Activated CD4-positive, alpha-beta T cell treated with anti-CD3 and anti-CD28 coated beads for 36 hours (primary cell): ENCODE measurements at places on chromosomes 4 and X. TPM values are rescaled to one million over a fixed set of nuclear protein-coding genes. Genes with fewer than 3 reads are reported as not detected.

GRCh38 chr4:7323872-7324650 is 110.7 kb downstream of the PSAPL1 start:
- no peak for DNase-seq

DNA sequence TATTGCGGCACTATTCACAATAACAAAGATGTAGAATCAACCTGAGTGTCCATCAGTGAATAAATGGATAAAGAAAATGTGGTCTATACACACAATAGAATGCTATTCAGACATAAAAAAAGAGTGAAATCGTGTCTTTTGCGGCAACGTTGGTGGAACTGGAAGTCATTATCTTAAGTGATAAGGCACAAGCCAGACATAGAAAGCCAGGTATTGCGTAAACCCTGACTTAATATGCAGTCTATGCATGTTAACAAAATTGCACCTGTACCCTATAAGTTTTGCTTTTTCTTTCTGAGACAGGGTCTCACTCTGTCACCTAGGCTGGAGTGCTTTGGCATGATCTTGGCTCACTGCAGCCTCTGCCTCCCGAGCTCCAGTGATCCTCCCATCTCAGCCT is 28.6 kb downstream of the KIAA0232 start:
- no peak for DNase-seq

SNCA gene
- total RNA-seq: 0.85 TPM

RBM3 gene
- 202 TPM for total RNA-seq

- DNase-seq: no peak
These were observed 9.9 kb downstream of the PRMT9 start for GRCh38 chr4:147674073-147674472.

GRCh38 chrX:31420711-31421151 is 348.9 kb upstream of the FTHL17 start:
- DNase-seq: no peak

DNA sequence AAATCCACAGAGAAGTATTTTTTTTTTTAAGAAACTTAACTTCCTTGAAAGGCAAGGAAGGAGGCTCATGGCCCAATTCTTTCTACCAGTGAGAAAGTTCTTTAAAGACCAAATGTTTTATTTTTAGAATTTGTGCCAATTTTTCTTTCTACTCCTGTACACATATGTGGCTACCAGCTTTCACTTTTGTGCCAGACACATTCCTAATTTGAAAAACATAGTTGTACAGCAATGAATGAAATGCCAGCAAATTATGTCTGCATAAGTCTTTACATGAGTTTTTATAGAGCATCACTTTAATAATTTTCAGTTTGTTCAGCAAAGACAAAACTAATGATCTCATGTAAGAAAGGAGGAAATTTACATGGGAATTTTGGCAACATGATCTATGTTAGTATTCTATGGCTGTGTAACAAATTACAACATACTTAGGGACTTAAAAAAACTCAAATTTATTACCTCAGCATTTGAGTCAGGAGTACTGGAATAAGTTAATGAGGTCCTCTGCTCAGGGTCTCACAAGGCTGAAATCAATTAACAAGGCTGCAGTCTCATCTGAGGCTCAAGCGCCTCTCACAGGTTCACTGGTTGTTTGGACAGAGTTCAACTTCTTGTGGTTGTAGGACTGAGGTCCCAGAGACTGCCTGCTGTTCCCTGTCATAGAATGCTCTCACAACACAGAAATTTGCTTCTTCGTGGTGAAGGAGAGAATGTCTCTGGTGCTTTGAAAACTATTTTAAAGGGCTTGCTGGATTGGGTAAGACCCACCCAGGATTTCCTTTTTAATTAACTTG is 678.2 kb upstream of the FAM241A start:
- DNase-seq: no peak

GRCh38 chr4:8547108-8547911 is 32.9 kb upstream of the GPR78 start:
- DNase-seq: peak; percentile 42

DNA sequence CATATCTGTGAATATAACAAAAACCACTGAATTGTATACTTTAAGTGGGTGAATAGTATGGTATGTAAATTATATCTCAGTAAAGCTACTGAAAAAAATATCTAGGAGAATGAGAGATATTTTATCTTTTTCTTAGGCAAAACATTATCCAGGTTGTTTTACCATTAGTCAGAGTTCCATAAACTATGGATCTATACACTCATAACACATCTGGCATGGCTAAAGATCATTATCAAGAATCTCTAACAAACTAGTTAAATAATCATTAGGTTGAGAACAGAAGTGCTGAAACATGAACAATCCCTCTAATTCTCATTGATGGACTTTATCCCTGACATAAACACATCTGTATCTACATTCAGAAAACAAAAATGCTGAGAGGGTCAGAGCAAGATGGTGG is 15.6 kb downstream of the MED14 start:
- DNase-seq: no peak

GRCh38 chr4:175263537-175263936 is 345.4 kb downstream of the ADAM29 start:
- DNase-seq: no peak

PPEF2 gene
- 0.09 TPM for total RNA-seq

DNA sequence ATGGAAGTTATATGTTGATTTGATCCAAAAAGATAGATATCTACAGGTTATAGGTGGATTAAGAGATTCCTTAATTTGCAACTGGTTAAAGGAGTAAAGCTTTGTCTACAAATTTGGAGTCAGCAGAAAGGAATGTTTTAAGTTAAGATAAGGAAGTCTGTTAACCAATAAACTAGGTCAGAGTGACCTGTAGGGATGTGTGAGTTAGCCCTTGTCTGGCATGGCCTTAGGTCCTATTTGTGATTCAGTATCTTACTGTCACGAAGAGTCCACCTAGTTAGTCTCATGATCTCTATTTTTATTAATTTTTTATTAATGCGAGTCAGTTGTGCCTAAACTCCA is 230.8 kb downstream of the INPP4B start:
- no peak for DNase-seq

- DNase-seq: peak; percentile 71
These were observed 488 bp downstream of the TBC1D25 start for GRCh38 chrX:48540028-48540375.

DNA sequence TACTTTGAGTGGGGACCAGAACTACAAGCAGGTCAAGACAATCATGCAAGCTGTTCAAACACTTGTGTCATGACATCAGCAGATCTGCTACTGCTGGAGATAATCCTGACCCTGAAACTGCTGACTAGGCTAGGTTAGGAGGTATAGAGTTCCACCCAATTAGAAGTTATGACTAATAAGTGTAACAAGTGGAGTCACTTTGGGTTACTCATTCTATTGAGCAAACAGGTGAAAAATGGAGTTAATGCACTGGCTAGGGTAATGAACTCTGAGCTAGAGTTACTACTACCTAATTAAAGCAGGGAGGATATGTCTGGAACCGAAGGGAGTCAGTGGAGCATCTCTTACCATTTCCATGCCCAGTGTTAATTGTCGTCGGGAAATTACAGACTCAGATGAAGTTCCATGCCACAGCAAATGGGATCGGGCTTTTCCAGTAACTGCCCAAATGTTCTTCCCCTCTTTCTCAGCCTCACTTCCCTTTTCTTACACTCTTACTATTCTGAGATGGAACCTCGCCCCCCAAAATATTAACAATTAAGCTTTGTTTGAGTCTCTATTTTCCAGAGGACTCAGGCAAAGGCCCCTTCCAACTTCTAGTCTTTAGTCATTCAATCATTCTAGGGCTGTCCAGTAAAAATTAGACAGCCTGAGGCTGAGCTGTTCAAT is 19.8 kb upstream of the MANBA start:
- no peak for DNase-seq

- no peak for DNase-seq
These were observed 135.1 kb downstream of the RAPGEF2 start for GRCh38 chr4:159237975-159238374.

DNA sequence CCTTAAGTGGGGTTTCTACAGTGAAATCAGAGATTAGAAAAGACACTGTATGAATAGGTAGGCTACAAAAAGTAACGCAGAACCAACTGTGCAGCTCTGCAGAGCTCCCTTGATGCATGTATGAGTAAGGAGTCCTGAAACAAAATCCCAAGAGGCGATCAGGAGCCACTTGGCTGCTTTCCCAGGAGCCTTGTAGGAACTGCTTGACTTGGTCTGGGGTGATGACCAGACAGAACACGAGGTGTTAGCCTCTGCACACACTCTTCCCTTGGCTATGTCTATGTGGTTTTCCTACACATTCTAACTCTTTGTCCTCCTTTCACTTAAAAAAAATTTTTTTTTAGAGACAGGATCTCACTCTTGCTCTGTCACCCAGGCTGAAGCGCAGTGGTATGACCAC is 22.8 kb upstream of the AP1S2 start:
- no peak for DNase-seq

- no peak for DNase-seq
These were observed 9.9 kb downstream of the PRDM8 start for GRCh38 chr4:80207172-80207583.

NONO gene
- total RNA-seq: 1,161 TPM

DNA sequence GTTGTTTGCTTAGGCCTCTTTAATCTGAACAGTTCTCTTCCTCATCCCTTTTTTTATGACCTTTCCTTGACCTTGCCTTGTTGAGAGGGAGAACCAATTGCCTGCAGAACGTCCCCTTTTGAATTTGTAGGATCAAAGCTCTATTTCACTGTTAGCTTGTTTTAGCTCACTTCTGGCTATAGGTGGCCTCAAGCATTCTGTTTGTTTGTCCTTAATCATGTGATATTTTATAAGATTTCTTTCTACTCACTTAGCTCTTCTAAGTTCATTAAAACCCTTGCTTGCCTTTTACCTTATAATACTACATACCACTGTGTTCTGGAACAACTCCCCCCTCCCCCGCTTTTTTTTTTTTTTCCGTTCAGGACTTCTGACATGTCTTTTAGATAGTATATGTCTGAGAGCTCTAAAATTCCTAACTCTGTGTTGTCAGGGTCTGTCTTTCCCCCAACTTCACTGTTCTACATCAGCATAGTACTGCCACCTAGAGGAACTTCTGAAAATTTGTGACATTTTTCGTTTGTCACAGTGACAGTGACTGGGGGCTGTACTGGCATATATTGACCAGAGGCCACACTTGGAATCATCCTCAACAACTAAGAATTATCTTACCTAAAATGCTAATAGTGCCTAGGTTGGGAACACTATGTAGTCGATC is 128.5 kb downstream of the LARP7 start:
- peak; percentile 11 for DNase-seq

TMPRSS11D gene
- total RNA-seq: not detected

MAGEB1 gene
- not detected for total RNA-seq

DNA sequence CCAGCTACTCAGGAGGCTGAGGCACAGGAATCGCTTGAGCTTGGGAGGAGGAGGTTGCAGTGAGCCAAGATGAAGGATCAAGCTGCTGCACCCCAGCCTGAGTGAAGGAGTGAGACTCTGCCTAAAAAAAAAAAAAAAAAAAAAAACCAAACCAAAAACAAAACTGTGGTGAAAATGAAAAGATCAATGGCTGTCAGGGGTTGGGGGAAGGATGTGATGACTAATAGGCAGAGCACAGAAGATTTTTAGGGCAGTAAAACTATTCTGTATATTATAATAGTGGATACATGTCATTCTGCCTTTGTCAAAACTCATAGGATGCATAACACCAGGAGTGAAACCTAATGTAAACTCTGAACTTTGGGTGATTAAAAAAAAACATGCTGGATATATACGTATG is 69.9 kb upstream of the ELOVL6 start:
- peak; percentile 10 for DNase-seq

- DNase-seq: no peak
These were observed 357.9 kb downstream of the UNC5C start for GRCh38 chr4:95190751-95191436.

F8A1 gene
- 7.9 TPM for total RNA-seq

ANXA10 gene
- not detected for total RNA-seq

CPE gene
- total RNA-seq: not detected

GRCh38 chrX:29690061-29690460 is 525.3 kb upstream of the MAGEB2 start:
- DNase-seq: no peak

CHM gene
- 14.7 TPM for total RNA-seq

GRCh38 chr4:6471307-6472007 is 957 bp downstream of the PPP2R2C start:
- no peak for DNase-seq

CNGA1 gene
- total RNA-seq: 0.16 TPM

GRCh38 chrX:82333575-82333974 is 1131.7 kb downstream of the SH3BGRL start:
- DNase-seq: no peak

DNA sequence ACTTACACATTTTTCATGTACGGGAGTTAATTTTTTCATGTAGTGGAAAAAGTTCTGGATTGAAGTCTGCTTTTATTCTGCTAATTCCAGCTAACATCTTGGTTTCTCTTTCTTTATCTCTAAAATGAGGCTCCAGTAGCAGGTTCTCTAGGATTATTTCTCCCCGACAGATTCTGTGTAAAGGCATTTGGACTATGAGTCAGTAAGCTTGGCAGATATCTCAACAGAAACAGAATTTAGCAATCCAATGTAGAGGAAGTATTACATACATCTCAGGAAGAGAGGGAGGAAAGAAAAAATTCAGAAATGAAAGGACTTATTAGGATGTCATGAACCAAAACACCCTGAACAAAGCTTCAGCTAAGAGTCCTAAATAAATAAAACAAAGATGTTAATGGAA is 1682.3 kb upstream of the TENM3 start:
- DNase-seq: no peak

- DNase-seq: no peak
These were observed 46.1 kb upstream of the HOPX start for GRCh38 chr4:56727150-56727549.

ADRA2C gene
- not detected for total RNA-seq

PRRG1 gene
- not detected for total RNA-seq

DNA sequence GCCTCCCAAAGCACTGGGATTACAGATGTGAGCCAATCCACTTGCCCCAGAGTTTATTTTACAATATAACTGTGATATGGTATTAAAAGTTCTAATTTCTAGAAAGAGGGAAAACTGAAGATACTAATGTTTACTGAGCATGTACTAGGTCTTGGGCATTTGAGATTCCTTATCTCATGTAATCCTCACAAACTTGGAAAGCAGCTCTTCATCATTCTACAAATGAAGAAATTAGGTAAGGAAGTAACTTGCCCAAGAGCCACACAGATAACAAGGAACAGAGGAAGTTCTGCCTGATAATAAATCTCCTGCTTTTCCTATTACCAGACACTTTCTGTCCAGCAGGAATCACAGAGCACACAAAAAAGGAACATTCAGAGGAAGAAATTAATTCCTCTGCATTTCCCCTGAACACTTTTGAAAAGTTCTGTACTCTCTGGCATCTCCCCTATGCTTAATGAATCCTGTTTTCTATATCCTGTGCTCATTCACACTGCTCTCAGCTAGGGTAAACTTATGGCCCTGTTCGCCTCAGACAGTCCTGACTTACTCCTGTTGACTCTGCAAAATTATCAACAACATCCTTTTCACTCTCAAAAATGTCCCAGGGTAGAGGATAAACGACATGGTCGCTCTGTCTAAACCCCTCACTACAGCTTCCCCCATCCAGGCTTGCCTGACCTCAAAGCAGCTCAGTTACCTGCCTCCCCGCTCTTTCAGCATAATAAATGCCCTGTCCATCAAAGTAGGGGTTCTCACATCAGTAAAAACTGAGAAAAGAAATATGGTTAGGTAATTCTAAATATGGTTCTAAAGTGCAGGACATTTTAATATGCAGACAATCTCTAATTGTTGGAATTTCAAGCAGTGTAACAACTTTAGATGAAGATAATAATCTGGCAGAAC is 13.6 kb downstream of the SH3RF1 start:
- no peak for DNase-seq
